Posterior cingulate gyrus (tissue), 11 donors: ENCODE measurements at places on chromosomes 16 and 17.

DNA sequence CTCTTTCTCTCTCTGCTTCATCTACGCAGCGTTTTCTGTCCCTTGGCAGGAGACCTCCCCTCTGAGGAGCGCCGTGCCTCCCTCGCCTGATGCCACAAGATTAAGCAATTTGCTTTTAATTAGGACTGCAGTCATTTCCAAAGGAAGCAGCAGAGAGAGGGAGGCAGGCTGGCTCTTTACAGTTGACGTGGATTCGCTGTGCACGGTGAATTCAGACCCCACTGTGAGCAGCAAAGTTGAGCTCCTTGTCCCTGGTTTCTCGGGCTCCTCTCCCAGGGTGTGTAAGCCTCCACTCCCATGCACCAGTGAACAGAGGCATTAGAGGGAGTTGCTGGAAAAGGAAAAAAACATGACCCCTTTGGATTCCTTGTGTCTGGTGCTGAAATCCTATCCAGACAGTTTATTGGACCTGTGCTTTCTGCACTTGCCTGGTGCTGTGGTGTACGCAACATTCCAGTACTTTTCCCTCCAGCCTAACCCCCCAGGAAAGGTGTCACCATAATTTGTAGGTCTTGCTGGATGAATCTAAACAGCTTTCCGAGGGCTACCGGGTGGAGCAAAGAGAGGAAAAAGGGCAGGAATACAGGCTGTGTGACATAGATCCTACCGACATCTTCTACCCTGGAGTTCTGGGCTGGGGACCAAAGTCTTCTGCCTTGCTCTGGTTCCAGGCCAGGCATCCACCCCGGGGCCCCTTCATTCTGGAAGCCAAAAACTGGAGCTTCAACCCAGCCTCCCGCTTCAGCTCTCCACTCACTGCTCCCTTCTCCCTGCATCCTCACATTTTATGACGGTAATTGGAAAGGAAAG, 171.0 kb downstream of the MAF start:
- DNase-seq: no peak

- no peak for DNase-seq
Observed at GRCh38 chr16:80577485-80578280, 36.9 kb downstream of the DYNLRB2 start.

- no peak for DNase-seq
Observed at GRCh38 chr17:2084036-2084765, 29.3 kb downstream of the HIC1 start.

- no peak for DNase-seq
Observed at GRCh38 chr17:164303-165235, 16.9 kb downstream of the DOC2B start.

- DNase-seq: no peak
Observed at GRCh38 chr17:48770954-48771353, 42.4 kb upstream of the HOXB13 start.

GRCh38 chr17:79850571-79851460, 11.6 kb upstream of the CBX4 start:
- no peak for DNase-seq

GRCh38 chr16:84042308-84042878, at the start of gene SLC38A8:
SLC38A8 (minus strand) TSS chr16:84042795; CDS start chr16:84042157, 638 bp downstream.
- no peak for DNase-seq

DNA sequence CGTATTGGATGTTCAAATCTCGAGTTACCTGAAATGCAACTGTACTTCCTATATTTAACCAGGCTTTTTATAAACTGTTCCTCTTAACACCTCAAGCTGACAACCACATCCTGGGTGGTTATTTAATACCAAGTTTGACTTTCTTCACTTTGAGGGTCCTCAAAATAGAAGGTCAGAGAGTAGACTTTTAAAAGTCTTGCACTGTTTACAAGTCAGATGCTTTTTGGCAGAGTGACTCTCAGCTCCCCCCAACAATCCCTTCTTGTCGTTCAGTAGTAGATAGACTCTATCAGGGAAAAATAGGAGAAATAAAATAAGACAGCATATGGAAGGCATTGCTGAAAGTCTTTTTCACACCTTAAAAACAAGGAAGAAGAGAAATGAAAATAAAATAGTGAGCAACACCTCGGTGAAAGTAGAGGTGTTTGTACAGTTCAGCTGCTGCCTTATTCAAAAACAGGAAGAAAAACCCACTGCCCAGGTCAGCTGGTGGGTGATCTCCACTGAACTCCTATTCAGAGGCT, 650.4 kb downstream of the WWOX start:
- no peak for DNase-seq

DNA sequence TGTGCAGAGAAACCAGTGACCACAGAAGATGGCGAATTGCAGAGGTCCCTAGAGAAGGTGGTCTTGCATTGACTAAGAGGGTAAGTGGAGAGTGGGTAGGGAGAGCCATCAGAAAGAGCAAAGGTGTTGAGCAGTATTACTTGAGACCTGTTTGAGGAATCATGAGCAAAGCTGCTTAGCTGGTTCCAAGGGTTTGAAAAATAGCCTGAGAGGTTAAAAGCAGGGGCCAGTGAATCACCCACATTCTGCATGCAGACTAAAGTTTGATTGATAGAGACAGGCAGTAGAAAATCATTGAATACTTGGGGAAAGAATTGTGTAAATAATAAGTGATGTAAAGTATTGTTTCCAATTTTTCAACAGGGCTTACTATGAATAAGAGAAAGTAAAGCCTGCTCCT, 34.0 kb upstream of the KCNJ16 start:
- DNase-seq: no peak

- peak; percentile 88 for DNase-seq
Observed at GRCh38 chr17:6421700-6422604, 13.0 kb downstream of the AIPL1 start.

DNA sequence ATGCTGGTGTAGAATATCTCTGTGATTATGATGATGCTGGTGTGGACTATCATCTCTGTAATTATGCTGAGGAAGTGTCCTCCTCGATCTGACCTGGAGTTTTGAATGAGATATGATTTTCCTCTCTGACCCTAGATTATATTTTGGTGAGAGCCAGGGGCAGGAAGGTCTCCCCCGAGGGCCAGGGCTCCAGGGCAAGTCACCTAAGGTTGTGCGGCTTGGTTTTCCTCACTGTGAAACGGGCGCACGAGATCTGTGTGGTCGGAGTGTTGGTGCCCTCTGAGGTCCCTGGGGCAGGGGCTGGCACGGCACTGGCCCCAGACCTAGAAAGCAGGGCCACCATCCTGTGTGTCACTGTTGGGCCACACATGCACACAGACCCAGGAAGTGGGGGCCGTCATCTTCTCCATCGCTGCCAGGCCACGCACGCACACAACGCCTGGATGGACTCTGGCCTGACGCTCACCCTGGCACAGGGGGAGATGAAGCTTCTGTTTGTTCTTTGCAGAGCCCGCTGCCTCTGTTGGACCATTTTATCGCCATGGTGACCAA, 67.7 kb upstream of the ZNF469 start:
- peak; percentile 66 for DNase-seq

DNA sequence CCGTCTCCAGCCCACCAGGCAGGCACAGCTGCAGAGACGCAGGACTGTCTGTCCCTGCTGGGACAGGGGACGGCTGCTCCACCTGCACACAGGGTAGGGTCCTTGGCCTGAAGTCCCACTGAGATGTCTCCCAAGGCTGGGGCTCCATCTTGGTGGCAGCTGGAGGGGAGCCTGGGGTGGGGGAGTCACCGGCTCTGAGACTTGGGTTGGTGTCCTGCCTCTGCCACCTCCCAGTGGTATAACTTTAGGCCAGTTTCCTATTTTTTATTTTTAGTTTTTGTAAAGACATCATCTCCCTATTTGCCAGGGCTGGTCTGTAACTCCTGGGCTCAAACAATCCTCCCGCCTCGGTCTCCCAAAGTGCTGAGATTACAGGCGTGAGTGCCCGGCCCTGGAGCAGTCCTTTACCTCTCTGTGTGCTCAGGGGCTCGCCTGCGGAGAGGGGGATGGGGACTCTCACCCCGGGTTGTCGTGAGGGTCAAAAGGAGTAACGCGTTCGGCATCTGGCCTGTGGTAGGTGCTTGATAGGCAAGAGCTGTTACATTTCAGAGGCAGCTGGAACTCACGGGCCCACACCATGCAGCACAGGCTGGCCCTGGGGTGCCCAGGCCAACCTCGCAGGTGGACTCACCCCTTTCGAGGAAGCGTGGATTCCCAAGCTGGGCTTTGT, 46.6 kb upstream of the DOC2B start:
- no peak for DNase-seq

DNA sequence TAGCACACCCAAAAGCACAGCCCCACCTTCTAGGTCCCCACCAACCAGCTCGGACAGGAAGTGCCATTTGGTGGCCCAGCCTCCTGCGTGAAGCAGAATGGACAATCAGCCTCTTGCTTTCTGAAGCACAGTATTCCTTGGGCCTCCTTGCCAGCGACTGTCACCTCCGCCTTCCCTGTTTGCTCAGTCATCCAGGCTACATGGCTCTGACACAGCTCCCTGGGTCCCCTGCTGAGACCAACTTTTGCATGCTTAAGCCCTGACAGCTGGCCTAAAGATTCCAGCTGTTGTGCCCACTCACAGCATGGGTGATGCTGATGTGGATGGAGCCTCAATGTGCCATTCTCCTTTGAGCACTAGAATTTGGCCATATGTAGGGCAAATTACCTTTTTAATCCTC, 4.5 kb upstream of the CACNG5 start:
- DNase-seq: no peak

DNA sequence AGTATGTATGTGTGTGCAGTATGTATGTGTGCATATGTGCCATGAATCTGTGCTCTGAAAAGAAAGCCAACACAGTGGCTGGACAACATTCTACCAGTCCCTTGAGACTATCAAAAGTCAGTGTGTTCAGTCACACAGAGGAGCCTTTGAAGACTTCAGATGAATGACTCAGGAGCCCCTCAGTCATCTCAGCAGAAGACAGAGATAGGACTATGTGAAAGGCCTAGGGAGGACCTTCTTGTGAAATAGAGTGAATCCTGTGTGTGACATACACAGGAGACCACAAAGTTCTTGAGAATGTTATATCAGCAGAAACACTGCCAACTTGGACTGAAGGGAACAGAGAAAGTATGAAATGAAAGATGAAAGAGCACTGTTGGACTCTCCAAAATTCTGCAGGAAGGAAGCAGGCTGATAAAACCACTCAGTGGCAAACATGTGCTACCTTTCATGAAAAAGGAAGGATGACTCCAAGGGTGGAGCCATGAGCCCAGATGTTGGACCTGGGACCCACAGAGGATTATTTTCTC, 108.4 kb downstream of the METRNL start:
- no peak for DNase-seq

- DNase-seq: peak; percentile 87
Observed at GRCh38 chr16:1363501-1364041, 11.8 kb downstream of the GNPTG start.

GRCh38 chr16:77223184-77223583, 24.0 kb downstream of the SYCE1L start:
- DNase-seq: no peak

DNA sequence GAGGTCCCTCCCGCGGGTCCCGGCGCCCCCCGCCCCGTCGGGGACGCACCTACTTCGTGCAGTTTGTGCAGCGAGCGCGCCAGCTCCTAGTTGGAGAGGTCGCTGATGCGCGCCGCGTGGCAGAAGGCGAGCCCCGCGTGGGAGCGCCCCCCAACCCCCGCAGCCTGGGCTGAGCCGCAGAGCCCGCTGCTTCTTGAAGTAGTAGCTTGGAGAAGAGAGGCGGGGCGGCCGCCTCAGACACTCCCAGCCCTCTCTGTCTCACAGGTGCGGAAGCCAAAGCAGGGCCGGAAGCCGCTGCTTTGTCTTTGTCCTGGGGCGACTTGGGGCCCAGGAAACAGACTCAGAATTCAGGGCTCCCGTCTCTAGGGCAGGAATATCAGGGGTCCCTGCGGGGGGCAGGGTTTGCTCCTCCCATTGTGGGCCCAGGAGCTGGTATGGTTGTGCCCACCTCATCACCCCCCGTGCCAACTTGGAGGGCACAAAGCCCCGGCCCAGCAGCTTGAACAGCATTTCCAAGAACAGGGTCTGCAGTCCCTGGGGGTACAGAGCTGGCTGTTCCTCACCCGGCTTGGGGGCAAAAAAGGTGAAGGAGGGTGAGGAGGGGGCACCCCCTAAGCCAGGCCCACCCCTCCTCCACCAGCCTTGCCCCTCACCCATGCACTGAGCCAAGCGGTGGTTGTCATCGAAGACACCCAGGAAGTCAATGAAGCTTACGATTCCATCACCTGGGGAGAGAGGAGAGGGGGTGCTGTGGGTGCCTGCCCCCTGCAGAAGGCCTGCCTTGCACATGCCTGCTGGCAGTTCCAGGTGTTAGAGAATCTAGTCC, 13.5 kb downstream of the SPATA32 start:
- peak; percentile 40 for DNase-seq

DNA sequence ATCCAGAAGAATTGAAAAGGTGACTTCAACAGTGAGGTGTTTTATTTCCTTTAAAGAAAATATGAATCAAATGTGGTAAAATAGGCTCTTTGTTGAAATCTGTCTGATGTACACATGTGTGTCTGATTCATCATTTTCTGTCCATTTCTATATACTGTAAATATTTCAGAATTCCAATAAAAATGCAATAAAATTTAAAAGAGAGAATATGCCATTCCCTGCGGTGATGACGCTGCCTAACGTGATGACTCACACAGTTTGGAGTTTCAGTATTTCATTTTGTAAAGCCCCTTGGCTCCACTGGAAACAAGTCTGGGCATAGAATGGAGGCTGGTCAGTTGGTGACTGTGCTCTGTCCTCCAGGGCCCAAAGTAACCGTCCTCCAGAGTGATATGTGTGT, 482.5 kb upstream of the CDH5 start:
- no peak for DNase-seq

DNA sequence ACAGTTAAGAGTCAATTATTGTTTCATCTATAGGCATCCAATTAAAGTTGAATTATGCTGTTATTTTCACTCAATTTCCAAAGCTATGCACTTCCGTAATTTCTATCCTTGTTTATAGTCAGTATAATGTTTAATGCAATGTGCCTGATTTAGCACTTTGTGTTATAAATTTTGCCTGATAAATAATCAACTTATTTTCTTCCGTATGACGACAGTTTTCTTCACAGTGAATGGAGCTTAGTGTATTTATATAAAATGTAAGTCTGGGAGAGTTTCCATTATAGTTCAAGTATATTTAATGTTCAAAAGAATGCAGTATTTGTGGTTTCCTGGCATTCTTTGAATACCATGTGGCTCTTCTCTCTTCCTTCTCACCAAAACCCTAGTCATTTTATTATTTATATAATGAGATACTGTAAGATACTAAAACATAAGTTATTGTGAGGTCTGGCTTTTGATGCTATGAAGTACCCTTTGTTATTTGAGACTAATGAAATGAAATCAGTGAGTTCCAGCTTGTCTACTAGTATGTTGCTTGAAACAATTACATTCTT, 240.6 kb downstream of the PRKCA start:
- DNase-seq: no peak

GRCh38 chr16:49940464-49941224, 84.4 kb upstream of the CNEP1R1 start:
- DNase-seq: peak; percentile 39
